ENCODE measurements at places on chromosomes 5 and 9.
A peak's percentile ranks its signal among the peaks of the same experiment; 100 is the strongest.

GRCh38 chr5:123450640-123451039 lies 27.4 kb upstream of the CEP120 start:
- DNase-seq, result peak; percentile 93

GRCh38 chr9:76161541-76161940 lies 232.7 kb downstream of the RFK start:
- DNase-seq, result no peak

GRCh38 chr9:25936031-25936430 lies 257.8 kb upstream of the TUSC1 start:
- no peak for DNase-seq

- no peak for DNase-seq
Observed at GRCh38 chr9:93017621-93018020, 40.9 kb upstream of the SUSD3 start.

DNA sequence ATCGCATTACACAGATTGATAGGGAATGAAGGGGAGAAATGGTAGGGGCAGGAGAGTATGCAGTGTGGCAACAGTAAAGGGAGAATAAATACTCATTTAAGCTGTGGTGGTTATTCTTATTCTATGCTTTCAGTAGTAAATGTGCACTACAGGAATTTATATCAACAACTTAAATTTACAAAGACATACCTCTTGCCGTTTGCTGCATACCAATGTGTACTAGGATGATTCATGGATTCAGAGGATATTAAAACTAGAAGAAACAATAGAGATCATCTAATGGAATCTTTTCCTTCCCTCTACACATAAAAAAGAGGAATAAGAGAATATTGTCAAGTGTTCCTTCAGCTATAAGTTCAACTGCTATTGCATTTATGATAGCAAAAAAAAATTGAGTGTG lies 103.3 kb upstream of the RASA1 start:
- no peak for DNase-seq

- peak; percentile 88 for DNase-seq
Observed at GRCh38 chr5:174571662-174572397, 152.6 kb upstream of the MSX2 start.

GRCh38 chr5:119445544-119445943 lies 6.8 kb upstream of the HSD17B4 start:
- no peak for DNase-seq

- DNase-seq, result no peak
Observed at GRCh38 chr9:4463824-4464223, 26.4 kb upstream of the SLC1A1 start.

- DNase-seq, result peak; percentile 91
Observed at GRCh38 chr9:92947268-92948037, at the start of gene FGD3. Gene FGD3, plus strand, starts transcription at chr9:92947523. Its CDS starts 28,734 bp downstream, at chr9:92976257.

GRCh38 chr5:33957577-33958150 lies 21.5 kb downstream of the RXFP3 start:
- no peak for DNase-seq

GRCh38 chr5:59768152-59769040 lies 125.1 kb downstream of the PDE4D start:
- peak; percentile 94 for DNase-seq

DNA sequence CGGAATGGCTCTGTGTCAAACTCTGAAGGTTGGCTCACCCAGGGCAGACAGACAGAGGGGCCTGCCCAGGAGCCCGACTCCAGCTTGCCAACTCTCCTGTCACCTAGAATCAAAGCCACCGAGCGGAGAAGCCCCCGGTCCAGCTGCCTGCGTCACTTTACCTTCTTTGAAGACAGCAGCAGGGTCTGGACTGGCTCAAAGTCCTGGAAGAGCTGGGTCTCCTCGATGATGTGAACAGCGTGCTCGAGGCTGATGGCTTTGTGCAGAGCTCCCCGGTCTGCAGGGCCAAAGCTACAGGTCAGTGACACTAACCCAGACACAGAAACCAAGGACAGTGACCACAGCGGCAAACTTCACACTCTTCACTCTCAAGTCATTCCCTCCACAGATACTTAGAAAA lies 67.9 kb downstream of the SECISBP2 start:
- DNase-seq, result no peak

GRCh38 chr5:104628911-104629310 lies 1066.3 kb upstream of the NUDT12 start:
- no peak for DNase-seq

GRCh38 chr9:88691811-88692210 lies 156.8 kb downstream of the NXNL2 start:
- DNase-seq, result no peak

- DNase-seq, result no peak
Observed at GRCh38 chr5:172862165-172862801, 28.2 kb downstream of the ERGIC1 start.
